Hematopoietic multipotent progenitor cell treated with erythropoietin and hydrocortisone succinate and interleukin-3 and kit ligand, for 17 days (in vitro differentiated cells): ENCODE measurements at places on chromosomes 12 and 14.

- DNase-seq = peak; percentile 26
Measured at GRCh38 chr12:62604871-62605270, 138.2 kb downstream of the MON2 start.

- DNase-seq = no peak
Measured at GRCh38 chr12:117152793-117153775, 37.2 kb downstream of the FBXO21 start.

DNA sequence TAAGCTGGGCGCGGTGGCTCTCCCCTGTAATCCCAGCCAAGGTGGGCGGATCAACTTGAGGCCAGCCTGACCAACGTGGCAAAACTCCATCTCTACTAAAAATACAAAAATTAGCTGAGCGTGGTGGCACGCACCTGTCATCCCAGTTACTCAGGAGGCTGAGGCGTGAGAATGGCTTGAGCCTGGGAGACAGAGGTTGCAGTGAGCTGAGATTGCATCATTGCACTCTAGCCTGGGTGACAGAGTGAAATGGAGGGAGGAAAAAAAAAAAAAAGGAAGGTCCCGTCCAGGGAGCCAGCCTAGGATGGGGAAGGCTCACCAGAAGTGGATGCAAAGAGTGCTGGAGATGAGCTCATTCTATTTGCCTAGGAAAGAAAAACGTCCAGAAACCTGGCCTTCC lies 1.9 kb upstream of the CD27 start:
- DNase-seq = no peak

GRCh38 chr12:115983226-115983798 lies 294.2 kb downstream of the MED13L start:
- DNase-seq = peak; percentile 25

- DNase-seq = peak; percentile 53
Measured at GRCh38 chr14:66359500-66359899, 126.7 kb upstream of the CCDC196 start.

DNA sequence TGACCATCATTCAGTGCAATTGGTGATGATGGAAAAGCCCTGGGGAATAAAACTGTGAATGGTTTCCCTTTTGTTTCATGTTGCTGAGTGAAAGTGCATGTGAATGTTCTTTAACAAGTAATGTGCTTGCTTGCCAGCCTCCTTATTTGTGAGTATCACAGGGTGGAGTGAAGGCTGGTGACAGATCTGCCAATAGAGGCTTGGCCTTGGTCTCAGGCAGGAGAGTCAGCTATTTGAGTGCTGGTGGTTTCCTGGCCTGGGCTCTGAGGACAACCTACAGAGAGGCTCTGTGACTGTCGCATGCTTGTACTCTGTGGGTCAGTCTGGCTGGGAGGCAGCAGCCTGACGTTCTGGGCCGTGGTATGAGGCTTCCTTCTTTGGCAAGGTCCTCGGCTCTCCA lies 20.7 kb downstream of the KRT85 start:
- no peak for DNase-seq

GRCh38 chr12:78155546-78155945 lies 324.9 kb downstream of the NAV3 start:
- no peak for DNase-seq

GRCh38 chr14:21090194-21090939 lies 8.1 kb downstream of the ZNF219 start:
- peak; percentile 30 for DNase-seq

DNA sequence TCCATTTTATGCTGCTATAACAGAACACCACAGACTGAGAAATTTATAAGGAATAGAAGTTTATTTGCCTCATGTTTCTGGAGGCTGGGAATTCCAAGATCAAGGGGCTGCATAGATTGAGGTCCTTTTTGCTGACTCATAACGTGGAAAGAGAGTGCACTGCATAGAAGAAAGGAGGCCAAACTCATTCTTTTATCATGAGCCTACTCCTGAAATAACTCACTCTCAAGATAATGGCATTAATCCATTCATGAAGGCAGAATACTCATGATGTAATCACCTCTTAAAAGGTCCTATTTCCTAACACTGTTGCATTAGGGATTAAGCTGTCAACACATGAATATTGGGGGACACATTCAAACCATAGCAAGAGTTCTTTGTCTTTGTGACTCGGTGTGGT lies 60.0 kb upstream of the FBXO33 start:
- no peak for DNase-seq

DNA sequence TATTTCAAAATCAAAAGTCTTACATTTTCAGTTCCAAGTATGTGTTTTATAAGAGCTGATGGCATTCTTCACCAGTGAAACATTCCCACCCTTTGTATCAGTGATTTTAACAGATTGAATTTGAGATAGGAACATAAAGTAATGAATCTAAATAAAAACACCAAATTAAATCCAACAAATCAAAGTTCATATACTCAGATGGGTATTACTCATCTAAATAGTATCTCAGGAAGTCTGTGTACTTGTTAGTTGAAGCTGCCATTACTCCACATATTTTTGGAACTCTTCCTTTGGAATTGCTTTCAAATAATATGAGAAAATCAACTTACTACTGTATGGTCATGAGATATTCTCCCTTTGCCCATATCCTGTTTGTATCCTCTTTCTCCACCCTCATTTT lies 89.1 kb downstream of the MIA2 start:
- no peak for DNase-seq

DNA sequence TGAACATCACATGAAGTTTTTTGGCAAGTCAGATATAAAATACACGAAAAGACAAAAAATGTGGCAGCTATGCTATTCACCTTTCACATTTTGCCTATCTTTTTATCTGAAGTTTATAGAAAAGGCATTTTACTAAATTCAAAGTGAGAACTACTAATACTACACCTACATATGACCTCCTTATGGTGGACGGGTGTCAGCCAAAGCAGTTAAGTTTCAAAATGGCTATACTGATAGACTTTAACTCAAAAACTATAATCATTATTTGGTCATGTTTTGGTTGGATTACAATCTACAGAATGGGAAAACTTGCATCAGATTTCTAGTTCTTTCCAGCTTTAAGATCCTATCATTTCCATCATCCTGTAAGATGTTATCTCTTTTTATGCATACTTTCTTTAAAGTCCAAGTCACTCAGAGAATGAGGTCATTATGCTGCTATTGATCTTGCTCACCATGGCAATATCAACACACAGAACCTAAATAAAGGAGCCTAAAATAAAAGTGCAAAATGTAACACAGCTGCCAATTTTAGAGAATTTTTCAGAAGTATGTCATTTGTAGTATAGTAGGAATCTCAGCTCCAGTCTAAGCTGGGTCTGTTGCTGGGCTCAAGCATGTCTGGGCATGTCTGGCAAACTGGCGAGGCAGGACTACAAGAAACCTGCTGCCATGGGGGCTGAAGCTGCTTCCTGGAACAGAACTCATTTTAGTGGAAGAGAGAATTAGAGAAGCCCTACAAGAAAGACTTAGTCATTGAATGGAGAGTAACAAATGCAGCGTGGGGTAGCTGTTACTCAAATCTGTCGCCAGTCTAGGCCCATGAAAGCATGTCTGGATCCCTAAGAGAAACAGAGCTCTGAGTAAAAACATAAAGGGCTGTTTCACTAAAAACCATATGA lies 7.6 kb upstream of the AEBP2 start:
- DNase-seq = no peak

GRCh38 chr12:120873226-120873625 lies 30.9 kb downstream of the SPPL3 start:
- no peak for DNase-seq

DNA sequence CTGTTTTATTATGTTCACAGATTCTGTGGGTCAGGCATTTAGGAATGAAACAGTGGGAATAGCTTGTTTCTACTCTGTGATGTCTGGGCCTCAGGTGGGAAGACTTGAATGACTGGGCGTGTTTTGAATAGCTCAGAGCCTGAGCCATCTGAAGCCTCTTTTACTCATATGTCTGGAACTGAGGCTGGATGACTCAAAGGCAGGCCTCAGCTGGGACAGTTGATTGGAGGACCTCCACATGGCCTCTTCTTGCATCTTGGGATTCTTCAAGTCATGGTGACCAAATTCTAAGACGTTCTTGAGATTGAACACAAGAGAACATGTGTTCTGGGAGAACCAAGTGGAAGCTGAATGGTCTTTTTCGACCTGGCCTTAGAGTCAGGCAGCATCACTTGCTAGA lies 45.8 kb upstream of the TBX3 start:
- DNase-seq = no peak

- no peak for DNase-seq
Measured at GRCh38 chr14:51168215-51168613, 71.8 kb upstream of the TMX1 start.

- DNase-seq = peak; percentile 26
Measured at GRCh38 chr12:118714051-118714460, 267.3 kb upstream of the SRRM4 start.

DNA sequence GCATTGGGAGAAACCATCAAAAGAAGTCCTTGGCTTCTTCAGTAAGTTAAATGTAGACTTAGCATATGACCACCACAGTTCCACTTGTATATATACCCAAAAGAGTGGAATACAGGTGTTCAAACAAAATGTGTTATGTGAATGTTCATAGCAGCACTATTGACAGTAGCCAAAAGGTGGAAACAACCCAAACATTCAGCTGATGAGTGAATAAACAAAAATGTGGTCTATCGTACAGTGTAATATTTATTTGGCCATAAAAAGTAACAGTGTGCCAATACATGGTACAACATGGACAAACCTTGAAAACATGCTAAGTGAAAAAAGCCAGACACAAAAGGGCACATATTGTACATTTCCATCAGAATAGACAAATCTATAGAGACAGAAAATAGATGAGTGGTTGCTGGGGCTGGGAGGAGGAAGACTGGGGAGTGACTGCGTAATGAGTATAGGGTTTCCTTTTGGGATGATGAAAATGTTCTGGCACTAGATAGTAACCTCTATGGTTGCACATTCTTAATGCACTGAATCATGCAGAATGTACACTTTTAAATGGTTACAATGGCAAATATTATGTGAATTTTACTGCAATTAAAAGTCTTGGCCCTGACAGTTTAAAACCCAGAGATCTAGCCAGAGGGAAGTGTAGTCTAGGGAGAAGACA lies 5.5 kb downstream of the ERP29 start:
- DNase-seq = no peak

GRCh38 chr12:10612984-10613348 lies 443 bp downstream of the MAGOHB start:
- DNase-seq = no peak

DNA sequence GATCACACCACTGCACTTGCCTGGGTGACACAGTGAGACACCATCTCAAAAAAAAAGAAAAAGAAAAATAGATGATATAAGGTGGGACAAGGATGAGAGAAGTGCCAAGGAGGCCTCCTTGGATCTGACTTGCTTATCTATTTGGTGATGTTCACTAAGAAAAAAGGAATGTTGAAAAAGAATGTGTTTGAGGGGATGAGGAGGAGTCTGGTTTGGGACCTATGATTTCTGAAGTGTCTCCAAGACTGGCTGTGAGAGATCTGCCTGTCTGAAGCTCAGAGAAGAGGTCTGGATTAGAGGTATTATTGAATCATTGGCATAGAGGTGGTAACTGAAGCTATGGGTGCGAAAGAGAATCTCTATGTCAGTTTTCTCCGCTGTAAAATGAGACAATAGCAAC lies 42.8 kb downstream of the BCAT1 start:
- DNase-seq = no peak
